ENCODE measurements at places on chromosomes 11 and 22. TPM values are rescaled to one million over a fixed set of nuclear protein-coding genes. Genes with fewer than 3 reads are reported as not detected.

DNA sequence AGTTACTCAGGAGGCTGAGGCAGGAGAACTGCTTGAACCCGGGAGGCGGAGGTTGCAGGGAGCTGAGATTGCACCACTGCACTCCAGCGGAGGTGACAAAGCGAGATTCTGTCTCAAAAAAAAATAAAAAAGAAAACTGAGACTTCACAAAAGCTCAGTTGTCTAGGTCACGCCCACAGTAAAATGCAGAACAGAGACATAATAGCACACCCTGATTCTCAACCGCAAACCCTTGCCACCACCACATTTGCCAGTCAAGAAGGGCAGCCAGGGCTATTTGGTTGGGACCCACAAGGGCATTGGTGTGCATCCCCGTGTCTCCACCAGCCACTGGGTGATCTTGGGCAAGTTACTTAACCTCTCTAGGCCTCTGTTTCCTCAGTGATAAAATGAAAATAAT, 25.4 kb downstream of the CREB3L1 start:
- peaks cover 4% of the 10 kb centered on the region for H3K4me1 ChIP-seq
- no peak overlapping the region for H3K4me3 ChIP-seq
- H3K27me3 ChIP-seq, result peaks cover 6% of the 10 kb centered on the region
- no peaks in the 10 kb centered on the region for H3K36me3 ChIP-seq

DNA sequence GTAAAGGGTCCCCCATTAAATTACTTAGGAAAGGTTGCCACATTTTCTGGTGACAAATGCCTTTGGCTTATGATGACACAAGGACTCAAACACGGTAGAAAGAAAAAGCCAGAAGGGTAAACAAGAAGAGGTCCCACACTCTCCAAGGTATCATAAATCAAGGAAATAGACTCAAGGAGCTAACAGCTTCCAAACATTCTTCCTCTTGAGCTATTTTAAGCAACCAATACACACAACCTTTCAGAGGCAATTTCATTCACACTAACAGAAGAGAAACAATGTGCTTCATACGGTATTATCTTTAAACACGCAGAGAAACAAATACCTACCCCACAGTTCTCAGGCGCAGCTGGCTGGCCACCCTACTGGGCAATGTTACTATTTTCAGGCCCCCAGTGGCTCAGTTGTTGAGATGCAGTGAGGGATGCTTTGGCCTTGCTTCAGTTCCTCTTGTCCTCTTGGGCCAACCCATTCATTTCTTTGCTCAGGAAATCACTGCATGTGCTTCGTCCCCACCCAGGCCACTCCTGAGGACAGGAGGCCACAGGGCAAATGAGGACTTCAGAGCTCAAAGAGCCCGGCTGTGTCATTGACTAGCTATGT, 15.8 kb downstream of the ABTB2 start:
- no peaks in the 10 kb centered on the region for H3K27me3 ChIP-seq
- H3K4me3 ChIP-seq, result no peak overlapping the region
- no peak for DNase-seq
- no peaks in the 10 kb centered on the region for H3K36me3 ChIP-seq

- H3K4me3 ChIP-seq, result no peak overlapping the region
- no peaks in the 10 kb centered on the region for H3K27me3 ChIP-seq
- H3K4me1 ChIP-seq, result peaks cover 4% of the 10 kb centered on the region
- H3K36me3 ChIP-seq, result no peaks in the 10 kb centered on the region
- H3K27ac ChIP-seq, result no peak overlapping the region
These were observed 514.7 kb upstream of the CHORDC1 start for GRCh38 chr11:90737444-90738050.

SLC43A3 gene
- total RNA-seq, result 53.7 TPM

ALDH3B1 gene
- total RNA-seq, result 0.23 TPM

ZNRD2 gene
- total RNA-seq, result 32.2 TPM

APOBEC3G gene
- total RNA-seq, result 2.1 TPM

All from neural crest cell (in vitro differentiated cells).